ENCODE measurements at places on chromosomes 5 and 9.

GRCh38 chr9:36717276-36717675 is 144.6 kb downstream of the MELK start:
- no peak for DNase-seq

GRCh38 chr5:161311146-161311708 is 235.3 kb downstream of the GABRB2 start:
- DNase-seq, result no peak

GRCh38 chr9:99377790-99378775 is 156.0 kb downstream of the SEC61B start:
- no peak for DNase-seq

DNA sequence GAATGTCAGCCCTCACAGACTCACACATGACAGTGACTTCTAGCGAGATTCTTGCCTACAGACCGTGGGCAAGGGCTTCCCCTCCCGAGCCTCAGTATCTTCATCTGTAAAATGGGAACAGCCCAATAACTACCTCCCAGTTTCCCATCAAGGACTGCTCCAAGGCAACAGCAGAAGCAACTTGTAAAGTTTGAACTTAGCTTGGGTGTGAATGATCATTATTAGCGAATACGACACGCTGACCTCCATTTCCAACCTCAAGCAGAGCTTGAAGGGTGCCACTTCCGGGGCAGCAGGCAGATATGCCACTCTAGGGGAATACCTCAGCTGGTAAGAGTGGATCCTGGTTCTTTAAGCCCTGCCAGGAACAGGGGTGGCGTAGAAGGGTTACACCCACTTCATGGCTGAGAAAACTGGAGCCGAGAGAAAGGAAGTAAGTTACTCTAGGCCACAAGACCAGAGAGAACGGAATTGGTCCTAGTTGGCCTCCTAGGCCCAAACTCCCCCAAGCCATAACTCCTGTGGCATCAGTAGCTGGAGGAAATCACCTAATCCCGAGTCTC is 2.0 kb downstream of the RNF44 start:
- no peak for DNase-seq

DNA sequence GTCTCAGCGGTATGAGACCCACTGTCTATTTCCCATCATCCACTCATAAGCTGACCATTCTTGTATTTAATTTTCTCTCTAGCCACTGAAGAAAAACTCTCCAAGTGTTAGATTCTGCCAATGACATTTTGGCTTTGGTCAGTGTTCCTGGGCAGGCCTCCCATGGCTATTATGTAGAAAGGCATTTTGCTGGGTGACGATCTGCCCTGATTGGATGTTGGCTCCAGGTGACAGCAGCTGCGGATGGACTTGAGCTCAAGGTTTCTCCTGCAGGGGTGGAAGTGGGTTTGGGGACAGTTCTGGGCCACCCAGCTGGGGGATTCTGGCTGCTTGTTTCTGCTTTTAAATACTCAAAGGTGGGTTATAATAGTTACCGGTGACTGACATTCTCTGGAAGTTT is 31.6 kb downstream of the ACSL6 start:
- DNase-seq, result no peak

DNA sequence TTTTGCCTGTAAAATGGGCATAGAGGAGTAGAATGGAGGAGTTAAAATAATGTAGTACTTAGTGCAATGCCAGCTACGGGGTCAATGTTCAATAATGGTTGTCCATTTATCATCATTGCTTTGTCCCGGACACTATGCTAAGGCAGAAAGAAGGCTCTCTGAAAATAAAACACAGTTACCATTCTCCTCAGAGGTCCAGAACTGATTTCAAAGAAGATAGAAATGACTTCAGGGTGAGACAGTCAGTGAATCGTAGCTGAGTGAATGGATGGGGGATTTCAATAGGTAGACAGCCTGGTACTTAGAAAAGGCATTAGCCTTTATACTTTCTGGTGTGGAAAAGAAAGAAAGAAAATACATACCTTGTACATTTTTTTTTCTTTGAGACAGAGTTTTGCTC is 1.2 kb upstream of the AK3 start:
- DNase-seq, result no peak

GRCh38 chr9:72256931-72257330 is 107.7 kb downstream of the GDA start:
- DNase-seq, result no peak

DNA sequence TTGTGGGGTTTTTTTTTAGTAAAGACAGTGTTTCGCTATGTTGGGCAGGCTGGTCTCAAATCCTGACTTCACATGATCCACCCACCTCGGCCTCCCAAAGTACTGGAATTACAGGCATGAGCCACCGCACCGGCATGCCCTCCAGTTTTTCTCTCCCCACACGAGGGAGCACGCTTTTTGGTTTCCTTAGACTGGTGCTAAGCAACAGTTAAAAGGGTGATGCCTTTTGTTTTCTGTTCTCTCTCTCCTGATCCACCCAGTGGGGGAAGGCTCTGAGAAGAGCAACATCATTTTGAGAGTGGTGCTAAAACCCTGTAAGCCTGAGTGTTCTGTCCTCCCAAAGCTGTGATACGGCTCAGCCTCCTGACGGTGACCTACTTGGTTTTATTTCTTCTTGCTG is 146.6 kb downstream of the MAN2A1 start:
- no peak for DNase-seq

DNA sequence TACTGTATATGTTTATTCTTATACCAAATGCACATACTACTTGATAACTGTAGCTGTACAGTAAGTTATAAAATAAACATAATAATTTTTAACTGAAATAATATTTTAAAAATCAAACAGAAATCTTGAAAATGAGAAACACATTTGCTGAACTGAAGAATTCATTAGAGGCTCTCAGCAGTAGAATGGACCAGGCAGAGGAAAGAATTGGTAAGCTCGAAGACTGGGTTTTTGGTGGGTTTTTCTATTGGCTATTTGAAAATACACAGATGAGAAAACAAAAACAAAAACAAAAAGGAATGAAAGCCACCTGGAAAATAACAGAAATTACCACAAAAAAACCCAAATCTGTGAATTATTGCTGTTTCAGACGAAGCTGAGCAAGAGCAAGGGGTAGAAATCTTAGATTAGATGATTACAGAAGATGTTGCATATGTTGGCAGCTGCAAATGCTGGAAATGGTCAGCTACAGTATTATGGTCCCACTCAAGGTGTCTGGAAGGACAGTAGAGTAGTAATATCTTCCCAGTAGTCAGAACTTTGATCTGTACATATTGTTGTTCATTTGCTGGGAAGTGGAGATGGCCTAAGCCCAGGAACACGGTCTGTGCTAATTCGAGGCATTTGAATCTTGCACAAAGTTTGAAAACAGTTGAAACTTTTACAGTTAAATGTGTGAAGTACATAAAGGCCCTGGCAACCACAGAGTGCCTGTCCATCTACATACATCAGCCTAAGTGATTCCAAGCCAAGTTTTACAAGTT is 233.4 kb downstream of the COMMD10 start:
- DNase-seq, result no peak

DNA sequence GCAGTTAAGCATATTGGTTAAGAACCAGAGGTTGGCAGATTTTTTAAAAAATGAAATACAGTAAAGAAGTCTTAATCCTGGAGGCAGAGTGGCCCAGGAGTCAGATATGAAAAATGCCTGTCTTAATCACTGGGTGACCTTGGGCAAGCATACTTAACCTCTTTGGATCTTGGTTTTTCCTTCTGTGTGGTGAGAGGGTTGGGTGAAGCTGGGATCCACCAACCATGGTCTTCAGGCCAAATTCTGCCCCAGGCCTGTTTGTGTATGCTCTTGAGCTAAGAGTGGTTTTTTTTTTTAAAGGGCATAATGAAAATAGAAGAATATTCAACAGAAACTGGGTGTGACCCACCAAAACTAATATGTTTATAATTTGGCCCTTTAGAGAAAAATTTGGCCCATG is 20.0 kb upstream of the TEX48 start:
- no peak for DNase-seq

DNA sequence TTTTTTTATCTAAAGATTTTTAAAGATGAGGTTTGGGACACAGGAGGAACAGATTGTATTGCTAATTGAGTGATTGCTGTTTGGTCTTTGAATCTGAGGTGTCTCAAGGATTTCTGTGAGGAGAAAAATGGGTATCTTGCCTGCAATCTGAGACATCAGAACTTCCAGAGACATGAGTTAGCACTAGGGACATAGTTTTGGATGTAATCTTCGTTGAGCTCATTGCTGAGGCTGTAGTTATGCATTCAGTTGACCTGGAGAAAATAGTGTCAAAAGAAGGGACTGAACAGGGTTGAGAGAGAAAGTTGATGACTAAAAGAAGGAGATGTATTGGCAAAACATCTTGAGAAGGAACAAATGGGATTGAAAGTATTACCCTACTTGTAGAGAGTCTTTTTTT is 24.6 kb downstream of the C9orf85 start:
- DNase-seq, result no peak

DNA sequence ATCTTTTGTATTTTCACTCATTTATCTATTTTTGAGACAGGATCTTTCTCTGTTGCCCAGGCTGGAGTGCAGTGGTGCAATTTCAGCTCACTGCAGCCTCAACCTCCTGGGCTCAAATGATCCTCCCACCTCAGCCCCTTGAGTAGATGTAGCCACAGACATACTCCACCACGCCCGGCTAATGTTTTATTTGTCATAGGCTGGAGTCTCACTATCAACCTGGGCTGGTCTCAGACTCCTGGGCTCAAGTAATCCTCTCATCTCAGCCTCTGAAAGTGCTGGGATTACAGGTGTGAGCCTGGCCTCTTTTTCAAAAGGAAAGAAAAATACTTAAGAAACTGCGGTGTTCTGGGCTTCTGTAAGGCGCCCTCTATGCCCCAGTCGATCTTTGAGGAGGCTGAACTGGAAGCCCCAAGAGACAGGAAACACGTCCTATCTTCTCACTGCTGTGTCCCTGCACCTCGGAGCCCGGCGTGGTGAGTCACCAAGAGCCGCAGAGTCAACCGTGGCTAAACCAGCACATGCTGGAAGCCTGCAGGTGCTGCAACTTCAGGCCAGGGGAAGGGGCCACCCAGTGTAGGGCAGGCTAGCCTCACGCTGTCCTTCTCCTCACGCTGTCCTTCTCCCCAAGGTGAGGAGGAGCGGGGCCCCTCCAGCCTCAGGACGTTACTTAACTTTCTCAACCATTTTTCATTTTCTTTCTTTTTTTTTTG is 15.2 kb upstream of the LHX3 start:
- no peak for DNase-seq

DNA sequence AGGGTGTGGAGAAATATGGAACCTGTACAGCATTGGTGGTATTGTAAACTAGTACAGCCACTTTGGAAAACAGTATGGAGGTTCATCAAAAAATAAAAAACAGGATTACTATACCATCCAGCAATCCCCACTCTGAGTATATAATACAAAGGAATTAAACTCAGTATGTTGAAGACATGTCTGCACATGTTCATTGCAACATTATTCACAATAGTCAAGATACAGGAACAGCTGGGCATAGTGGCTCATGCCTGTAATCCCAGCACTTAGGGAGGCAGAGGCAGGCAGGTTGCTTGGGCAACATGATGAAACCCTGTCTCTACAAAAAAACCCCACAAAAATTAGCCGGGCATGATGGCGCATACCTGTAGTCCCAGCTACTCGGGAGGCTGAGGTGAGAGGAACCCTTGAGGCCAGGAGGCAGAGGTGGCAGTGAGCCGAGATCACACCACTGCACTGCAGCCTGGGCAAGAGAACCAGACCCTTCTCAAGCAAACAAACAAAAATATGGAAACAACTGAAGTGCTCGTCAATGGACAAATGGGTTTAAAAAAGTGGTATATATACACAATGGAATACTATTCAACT is 63.6 kb downstream of the TMEM174 start:
- no peak for DNase-seq

DNA sequence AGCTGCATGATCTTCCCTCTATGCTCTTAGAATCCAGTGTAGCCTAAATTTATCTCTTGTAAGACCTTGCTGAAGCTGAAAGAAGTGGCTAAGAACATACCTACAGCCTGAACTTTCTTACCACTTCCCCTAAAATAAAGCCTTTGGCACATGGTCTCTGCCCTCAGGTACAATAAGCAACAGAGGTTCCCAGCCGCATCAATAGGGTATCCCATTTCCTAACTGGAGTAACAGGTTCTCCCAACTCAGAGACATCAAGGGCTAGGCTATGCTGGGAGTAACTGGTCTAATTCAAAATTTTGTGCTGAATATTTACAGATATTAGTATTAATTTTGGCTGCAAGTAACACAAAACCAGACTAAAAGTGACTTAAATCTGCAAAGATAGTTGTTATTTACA is 335.8 kb upstream of the TRPC7 start:
- no peak for DNase-seq

- no peak for DNase-seq
Observed at GRCh38 chr9:117823576-117823975, 119.4 kb downstream of the TLR4 start.

DNA sequence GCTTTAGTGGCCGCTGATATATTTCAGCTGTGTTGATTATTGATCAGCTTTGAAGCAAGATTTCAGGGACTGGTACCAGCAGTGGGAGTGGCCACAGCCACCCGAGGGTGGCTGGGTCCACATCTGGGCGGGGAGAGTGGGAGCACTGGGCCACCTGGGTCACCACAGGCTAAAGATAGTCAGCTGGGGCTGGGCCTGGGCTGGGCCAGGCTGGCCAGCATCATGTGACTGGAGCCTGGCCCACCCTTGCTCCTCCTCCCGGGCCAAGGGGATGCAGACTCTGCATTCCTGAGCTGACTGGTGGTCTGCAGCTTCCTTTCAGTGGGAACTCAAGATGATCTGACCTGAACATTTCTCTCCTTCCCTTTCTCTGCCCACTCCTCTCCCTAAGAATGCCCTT is 27.1 kb downstream of the LARP1 start:
- peak; percentile 52 for DNase-seq

- DNase-seq, result no peak
Observed at GRCh38 chr5:34530637-34531036, 125.5 kb upstream of the RAI14 start.

DNA sequence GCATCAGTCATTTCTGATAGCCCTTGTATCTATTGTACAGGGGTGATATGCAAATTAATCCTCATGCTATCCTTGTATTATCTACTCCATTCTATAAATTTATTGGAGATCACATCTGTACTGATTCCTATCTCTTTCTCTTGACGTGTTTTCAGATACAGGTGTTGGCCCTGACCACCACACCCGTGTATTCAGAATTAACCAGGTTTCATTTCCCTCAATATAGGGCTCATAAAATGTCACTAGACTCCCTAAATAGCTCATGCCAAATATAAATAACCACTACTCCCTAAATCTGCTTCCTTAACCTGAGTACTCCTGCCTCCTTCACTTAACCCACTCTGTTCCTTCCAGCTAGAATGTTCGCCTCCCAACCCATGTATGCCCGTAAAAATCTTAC is 522.8 kb upstream of the KLF4 start:
- DNase-seq, result no peak

DNA sequence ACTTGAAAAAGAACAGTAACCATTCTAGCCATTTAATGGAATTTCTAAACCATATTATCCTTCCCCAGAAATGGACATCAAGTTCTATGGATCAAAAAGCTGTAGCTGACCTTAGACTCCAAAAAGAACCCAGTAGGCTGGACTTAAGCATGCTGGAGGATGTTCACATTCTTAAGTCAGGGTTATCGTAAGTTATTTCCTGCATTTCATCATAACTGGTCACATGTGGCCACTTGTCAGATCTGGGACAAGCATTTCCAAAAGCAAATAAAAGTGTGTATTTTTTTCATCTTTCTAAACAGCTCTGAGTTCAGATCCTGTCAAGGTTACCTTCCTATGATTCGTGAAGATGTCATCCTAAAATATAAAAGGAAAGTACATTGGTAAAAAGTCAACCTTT is 274.5 kb upstream of the PTGER4 start:
- no peak for DNase-seq
